ENCODE measurements at places on chromosomes 5 and 9. TPM values are rescaled to one million over a fixed set of nuclear protein-coding genes. Genes with fewer than 3 reads are reported as not detected.

DNA sequence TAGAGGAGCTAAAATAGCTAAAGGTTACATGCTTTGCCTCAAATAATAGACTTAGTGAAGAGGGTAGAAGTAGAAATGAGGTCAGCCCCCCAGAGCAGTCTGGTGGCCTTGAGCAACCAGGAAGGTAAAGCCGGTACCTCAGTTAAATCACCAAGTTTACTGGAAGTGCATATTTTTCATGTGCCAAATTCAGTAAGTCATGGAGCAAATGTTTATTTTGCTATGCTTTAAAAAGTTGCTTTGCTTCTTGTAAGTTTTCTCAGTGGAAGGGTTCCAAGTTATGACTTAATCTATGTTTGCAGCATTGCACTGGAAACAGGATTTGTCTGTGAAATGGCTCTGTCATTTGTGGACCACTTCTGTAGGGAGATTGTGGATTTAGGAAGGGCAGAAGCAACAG, 256.7 kb downstream of the ARRDC3 start:
- no peak for DNase-seq

GRCh38 chr5:122195802-122196394, 66.6 kb downstream of the ZNF474 start:
- peak; percentile 11 for DNase-seq

TLR4 gene
- 0.22 TPM for total RNA-seq

- DNase-seq, result peak; percentile 47
Measured at GRCh38 chr9:83583151-83584014, 39.6 kb upstream of the IDNK start.

PCDHGA3 gene
- not detected for total RNA-seq

ADGRD2 gene
- not detected for total RNA-seq

DNA sequence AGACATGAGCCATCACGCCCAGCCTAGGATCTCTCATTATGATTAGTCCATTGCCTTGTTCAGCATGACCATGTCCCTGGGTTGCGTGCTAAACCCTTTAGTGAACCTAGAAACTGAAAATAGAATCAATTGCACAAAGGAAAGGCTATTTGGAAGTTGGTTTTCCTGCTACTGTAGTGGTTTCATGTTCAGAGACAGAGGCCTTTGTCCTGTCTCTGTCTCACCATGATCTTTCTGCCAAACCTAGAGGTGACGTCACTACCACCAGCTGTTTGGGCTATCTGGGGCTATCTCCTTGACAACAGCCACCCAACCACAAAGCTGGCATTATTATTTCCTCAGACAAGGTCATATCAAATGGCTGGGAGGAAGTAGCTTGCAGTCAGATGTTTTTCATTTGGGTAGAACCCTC, 4.0 kb upstream of the CDK5RAP2 start:
- peak; percentile 85 for DNase-seq

DNA sequence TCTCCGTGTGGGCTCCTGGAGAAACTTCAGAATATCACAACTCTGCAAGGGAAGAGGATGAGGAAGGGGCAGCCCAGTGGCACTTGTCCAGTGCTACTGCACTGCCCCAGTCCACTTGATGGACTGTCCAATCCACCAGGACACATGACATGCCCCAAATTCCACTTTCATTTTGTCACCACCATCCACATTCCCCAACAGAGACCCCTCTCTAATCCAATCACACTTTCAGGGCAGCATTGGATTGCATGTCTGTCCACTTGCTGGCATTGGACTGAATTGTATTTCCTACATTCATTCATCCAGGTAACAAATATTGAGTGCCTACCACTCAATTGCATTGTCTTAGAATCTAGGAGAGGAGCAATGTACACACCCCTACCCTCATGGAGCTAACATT, 14.8 kb downstream of the HBEGF start:
- DNase-seq, result no peak

DNA sequence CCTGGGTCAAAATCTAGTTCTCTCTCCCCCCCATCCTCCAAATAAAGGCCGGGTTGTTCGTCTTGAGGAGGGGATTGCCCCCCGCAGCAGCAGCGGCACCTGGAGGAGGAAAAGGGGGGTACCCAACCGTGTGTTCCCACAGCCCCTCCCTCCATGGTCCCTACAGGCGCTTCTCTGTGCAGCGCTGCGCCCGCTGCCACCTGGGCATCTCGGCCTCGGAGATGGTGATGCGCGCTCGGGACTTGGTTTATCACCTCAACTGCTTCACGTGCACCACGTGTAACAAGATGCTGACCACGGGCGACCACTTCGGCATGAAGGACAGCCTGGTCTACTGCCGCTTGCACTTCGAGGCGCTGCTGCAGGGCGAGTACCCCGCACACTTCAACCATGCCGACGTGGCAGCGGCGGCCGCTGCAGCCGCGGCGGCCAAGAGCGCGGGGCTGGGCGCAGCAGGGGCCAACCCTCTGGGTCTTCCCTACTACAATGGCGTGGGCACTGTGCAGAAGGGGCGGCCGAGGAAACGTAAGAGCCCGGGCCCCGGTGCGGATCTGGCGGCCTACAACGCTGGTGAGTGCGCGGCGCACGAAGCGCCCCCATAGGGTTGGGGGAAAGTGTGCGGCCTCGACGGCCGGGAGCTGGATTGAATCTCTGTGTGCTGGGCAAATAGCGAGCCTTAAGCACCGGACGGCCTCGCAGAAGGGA, 3.5 kb downstream of the LHX2 start:
- DNase-seq, result no peak

DNA sequence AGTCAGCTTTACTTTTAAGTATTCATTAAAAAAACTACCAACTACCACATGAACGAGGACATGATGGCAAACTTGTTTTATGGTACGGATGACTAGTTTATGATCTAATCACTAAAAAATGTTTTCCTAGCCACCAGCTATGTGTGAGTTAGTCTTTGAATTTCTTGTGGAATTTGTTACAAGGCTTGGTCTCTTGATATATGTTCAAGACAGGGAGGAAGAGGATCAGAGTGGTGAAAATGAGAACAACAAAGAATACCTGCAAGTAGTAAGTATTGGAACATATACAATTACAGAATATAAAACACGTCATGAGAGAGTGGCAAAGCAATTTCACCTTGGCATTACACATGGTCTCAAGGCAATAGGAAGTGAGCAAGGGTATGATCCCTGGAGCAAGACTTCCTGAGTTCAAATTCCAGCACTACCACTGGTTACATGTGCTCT, 548.6 kb upstream of the TLE4 start:
- DNase-seq, result no peak

- no peak for DNase-seq
Measured at GRCh38 chr5:160968480-160968879, 116.5 kb upstream of the ATP10B start.

GRCh38 chr5:90251447-90251846, 158.1 kb downstream of the CETN3 start:
- no peak for DNase-seq

PCA3 gene
- total RNA-seq, result not detected

ACER2 gene
- 3.4 TPM for total RNA-seq

P4HA2 gene
- total RNA-seq, result 16.5 TPM

DNA sequence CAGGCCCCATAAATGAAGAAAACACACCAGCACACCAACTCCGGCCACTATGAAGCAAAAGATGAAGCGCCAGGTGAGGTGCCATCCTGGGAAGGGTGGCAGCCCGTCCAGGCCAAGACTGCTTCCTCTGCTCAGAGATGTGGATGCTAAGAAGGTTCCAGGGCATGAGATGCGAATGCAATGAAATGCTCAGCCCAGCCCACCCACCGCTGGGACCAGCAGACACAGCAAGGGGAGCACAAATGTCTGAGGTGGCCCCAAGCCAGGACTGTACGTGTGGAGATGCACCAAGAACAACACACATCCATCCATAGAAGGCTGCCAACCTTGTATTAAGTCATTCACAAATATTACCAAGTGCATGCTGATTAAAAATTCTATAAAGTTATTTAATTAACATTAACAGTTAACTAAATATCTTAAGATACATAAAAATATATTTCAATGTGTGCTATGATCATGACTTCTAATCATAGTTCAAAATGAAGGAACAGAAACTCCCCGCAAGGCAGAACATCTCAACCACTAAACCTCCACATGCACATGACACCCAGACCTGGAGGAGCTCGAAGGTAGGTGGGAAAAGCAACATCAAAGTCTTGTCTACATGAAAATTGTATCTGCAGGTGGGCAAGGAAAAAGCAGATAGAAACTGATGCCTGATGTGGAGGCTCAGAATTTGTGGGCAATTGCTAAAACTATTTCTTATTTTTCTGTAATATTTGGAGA, 43.7 kb downstream of the BICD2 start:
- DNase-seq, result no peak

GRCh38 chr5:90940227-90940995, 381.8 kb downstream of the ADGRV1 start:
- no peak for DNase-seq

All from HepG2 (cell line).